ENCODE measurements at places on chromosomes 7 and 10.

DNA sequence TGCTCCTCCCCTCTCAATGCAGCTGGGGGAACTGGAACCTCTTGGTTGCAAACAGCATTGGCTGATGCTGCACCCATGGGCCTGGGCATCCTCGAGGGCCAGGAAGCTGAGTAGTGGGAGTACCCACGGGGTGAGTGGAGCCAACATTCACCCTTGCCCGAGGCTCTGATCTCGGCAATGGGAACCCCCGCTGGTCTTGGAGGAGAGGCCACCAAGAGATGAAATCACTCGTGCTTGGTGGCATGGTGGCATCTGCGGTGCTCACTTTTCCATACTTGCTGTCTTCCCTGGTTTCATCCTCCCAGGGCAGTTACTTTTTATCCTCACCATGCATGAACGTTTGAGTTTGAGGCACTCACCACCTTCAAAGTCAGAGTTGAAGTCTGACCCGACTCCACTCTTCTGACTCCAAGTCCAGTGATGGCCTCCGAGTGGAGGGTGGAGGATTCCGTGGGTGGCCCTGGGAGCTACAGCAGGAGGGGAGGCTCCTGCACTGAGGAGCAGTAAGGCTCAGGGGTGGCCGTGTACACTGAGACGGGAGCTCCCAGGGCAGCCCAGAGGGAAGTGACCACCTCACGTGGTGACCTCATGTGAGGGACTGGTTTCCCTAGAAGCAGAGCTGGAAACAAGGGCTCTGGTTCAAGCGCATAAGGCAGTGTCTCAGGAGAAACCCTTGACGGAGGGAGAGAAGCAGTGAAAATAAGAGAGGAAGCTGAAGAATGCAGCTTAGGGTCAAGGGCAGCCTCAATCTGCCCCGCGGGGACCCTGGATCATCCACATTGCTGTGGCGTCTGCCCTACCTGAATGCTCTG, 349.1 kb downstream of the TCERG1L start:
- no peak for DNase-seq

GRCh38 chr10:91694170-91694794, 61.4 kb upstream of the PPP1R3C start:
- peak; percentile 64 for DNase-seq

- peak; percentile 83 for DNase-seq
These were observed 17.1 kb downstream of the MCU start for GRCh38 chr10:72709041-72709440.

GRCh38 chr10:69567920-69568319, 5.3 kb downstream of the NEUROG3 start:
- peak; percentile 73 for DNase-seq

DNA sequence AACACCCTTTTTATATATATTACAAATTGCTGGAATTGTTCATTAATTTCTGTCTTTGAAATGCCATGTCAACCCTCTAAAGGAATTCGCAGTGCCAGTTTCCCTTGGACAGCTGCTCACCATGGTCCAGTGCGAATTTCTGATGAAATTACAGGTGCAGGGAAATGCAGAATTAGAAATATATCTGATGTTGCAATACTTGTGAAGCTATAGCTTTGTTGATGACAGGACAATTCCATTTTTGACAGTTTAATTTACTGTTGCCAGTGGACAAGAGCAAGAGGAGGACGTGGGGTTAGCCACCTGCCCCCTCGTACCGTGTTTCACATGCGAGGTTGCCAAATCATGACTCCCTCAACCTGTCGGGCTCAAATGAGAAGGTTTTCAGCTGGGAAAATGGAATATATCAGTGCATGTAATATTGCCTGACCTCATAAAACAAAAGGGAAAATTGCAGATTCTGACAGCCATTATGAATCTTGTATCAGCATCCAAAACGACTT, 140.6 kb downstream of the MGMT start:
- no peak for DNase-seq

DNA sequence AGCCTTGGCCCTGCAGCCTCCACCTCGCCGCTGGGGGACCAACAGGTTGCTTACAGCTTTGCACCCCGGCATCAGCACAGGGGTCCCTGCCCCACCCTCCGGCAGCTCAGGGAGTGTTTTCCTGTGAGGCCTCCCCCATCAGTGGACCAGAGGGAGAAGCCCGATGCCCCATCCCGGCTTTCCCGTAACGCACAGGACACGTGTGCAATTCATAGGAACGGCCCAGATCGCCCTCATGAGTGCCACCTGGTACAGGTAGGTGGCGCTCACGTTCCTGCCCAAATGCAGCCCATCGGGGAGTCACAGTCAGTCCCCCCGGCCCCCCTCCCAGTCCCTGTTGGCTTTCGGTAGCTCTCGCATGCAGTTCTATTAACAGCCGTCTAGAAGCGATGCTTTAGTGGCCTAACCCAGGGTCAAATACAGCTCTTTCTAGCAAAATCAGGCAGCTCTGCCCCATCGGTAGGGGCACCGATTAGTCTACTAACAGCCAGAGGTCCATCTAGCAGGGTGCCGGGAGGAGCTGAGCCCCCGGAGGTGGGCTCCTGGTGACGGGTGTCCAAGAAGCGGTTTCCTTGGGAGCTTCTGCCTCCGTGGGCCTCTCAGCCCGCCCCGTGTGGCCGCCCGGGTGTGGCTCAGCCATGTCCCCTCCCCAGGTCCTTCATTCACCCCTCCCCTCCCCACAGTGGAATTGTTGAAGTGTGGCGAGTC, 48.4 kb upstream of the GTF2IRD1 start:
- peak; percentile 10 for DNase-seq

- no peak for DNase-seq
These were observed 263.5 kb upstream of the PODXL start for GRCh38 chr7:131819891-131820290.

DNA sequence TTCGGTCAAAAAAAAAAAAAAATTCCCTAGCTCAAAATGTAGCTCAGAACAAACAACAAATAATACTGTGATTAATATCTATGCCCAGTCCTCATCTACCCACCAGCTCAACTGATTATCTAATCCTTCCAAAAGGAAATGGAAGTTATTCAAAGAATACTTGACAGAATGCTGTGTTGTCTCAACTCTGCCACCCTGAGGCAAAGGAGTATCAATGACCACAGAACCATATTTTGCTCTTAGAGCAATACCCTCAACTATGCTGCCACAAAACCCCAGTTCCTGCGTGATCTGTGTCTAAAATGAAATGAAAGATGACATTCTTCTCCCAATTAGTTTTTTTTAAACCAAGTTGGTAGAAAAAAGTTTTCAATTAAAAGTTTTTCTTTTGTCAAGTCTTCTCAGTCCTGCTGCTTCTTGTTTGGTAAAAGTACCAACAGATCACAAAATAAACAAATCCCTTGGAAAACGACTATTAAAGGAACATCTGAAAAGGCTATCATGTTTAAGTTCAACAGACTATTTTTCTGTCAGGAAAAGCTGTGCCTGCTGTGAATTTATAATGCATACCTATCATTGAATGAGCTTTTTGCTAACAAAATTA, 21.6 kb downstream of the RBM28 start:
- DNase-seq, result peak; percentile 63

DNA sequence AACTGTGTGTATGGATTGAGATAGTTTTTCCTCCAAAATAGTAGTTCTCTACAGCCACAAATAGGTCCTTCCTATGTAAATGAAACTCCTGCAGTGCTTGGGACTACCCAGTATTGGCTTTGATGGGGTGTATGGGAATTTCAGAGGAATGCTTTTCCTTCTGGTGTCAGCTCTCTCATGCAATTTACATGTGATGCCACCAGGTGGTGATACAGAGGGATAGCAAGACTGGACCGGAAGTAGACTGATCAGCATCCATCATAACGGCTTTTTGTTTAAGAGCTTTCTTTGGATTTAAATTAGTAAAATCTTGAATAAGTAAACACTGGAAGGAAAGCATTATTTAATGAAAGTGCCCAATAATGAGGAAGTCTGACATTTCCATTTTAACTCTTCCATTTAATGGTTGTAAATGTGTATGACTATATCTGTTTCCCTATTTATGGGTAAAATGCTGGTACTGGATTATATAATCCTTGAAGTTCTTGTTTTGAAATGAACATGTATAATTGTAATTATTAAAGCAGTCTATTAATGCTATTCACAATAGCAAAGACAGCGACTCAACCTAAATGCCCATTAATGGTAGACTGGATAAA, 22.7 kb downstream of the DYNC1I1 start:
- peak; percentile 44 for DNase-seq
